ENCODE measurements at places on chromosomes 12 and 14. TPM values are rescaled to one million over a fixed set of nuclear protein-coding genes. Genes with fewer than 3 reads are reported as not detected.

Gene AMN
- total RNA-seq: 0.71 TPM

Gene TSPAN31
- 8.6 TPM for total RNA-seq

Gene GPR135
- 1.6 TPM for total RNA-seq

Gene ACSM4
- not detected for total RNA-seq

Gene CD163L1
- total RNA-seq: not detected

Gene TAS2R13
- 0.10 TPM for total RNA-seq

Gene CLSTN3
- total RNA-seq: 19.5 TPM

Gene MFAP5
- not detected for total RNA-seq

Gene AKAP6
- 0.65 TPM for total RNA-seq

Gene HHIPL1
- not detected for total RNA-seq

Gene CLEC4D
- not detected for total RNA-seq

Gene GCH1
- total RNA-seq: 32.5 TPM

Gene BDKRB2
- total RNA-seq: not detected

Gene IFNG-AS1
- total RNA-seq: 0.57 TPM

Gene ZNF740
- total RNA-seq: 45.9 TPM

Data from activated CD8-positive, alpha-beta memory T cell treated with anti-CD3 and anti-CD28 coated beads for 36 hours (primary cell).